ENCODE measurements at places on chromosomes 13 and 19. TPM values are rescaled to one million over a fixed set of nuclear protein-coding genes. Genes with fewer than 3 reads are reported as not detected.

The RNF17 gene
- total RNA-seq, result not detected

The PSG5 gene
- total RNA-seq, result not detected

DNA sequence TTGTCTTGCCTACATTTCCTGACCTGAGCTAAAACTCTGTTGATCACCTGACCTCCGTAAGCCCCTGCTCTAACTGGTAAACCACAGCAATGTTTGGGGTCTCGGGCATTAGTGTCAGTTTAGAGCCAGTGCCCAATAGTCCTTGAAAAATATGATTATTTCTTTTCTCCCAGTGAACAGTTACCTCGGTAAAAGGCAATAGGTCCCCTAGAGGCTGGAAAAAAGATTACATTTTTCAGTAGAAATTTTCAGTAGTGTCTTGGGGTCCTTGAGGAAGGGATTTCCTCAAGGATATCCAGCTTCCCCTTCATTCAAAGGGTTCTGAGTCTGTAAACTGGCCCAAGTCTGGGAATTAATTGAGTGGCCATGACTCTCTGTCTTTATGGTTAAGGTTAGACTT is 177.5 kb downstream of the SLC7A1 start:
- DNase-seq, result no peak

GRCh38 chr19:50357178-50358100 is 8.0 kb downstream of the NAPSA start:
- peak; percentile 46 for DNase-seq

DNA sequence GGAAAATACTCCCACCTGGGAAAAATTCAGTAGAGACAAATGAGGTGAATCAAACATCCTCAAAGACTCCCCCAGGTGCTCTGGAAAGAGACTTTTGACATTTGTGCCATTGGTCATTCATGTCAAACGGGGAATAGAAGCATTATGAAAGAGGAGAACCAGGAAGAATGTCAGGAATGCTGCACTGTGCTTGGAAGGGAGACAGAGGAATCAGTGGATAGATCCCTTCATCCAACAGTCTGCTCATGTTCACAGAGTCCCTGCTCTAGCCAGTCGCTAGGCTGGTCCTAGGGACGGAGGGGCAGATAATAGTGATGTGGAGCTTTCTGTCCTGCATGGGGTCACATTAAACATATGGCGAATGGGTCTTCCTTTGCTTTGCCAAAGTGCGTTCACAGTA is 384.4 kb downstream of the FGF9 start:
- DNase-seq, result no peak

The SMIM44 gene
- total RNA-seq, result not detected

- DNase-seq, result no peak
These were observed 28.8 kb downstream of the CERS1 start for GRCh38 chr19:18867199-18867598.

- no peak for DNase-seq
These were observed 189.5 kb downstream of the SLITRK1 start for GRCh38 chr13:83692800-83693199.

- DNase-seq, result no peak
These were observed 16.3 kb downstream of the LATS2 start for GRCh38 chr13:21045100-21045499.

The CEACAM1 gene
- 8.0 TPM for total RNA-seq

DNA sequence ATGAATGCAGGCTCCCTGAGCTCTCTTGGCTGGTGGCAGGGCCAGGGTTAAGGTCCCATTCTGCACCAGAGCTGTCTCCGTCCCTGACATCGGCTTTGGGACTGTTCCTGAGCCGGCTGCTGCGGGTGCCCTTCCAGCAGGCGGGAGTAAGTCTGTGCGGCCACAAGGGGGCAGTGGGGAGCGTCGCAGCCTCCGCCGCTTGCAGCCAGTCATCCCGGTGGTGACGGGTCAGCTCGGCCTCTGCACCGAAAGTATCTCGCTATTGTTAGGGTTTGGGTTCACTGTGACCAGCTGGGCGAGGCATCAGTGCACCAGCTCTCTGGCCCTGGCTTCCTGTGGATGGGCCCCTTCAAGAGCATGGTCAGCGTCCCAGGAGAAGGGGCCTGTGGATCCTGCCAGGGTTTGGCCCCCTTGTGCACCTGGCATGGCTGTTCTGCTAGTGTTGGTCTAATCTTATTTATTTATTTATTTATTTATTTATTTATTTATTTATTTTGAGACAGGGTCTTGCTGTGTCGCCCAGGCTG is 15.1 kb downstream of the NDUFB7 start:
- DNase-seq, result no peak

DNA sequence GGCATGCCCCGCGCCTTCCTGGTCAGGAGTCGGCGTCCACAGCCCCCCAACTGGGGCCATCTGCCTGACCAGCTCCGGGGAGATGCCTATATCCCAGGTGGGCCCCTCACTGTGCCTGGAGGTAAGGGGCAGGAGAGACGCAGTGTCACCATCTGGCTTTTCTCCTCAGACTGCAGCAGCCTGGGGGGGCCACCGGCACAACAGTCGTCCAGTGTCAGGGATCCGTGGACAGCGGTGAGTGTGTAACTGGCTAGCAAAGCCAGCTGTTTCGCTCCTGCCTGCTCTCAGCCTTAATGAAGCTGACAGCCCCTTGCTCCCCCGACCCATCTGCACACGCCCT is 227 bp downstream of the OVOL3 start:
- DNase-seq, result no peak

DNA sequence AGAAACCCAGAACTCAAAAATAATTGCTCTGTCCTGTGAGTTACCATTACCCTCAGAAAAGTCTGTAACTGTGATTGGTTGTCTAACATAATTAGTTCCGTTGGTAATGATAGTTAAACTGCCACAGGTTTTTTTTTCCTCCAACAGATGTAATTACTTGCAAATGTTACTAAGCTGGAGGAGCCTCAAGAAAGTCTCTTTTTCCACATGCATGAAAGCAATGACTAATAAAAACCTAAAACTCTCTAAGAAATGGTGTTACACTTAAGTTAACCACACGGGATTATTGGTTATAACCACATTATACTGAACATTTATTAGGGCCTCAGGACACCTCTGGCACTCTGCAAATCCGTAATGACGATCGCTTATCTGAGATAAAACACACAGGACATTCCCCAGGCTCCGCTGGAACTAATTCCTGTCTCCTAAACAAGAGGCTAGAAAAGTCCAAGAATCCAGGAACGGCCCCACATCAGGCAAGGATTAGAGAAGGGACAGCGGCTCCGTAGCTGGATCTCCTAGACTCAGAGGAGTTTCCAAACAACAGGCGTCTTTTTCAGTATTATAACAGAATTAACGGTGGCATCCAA is 753 bp downstream of the ZNF235 start:
- DNase-seq, result no peak

DNA sequence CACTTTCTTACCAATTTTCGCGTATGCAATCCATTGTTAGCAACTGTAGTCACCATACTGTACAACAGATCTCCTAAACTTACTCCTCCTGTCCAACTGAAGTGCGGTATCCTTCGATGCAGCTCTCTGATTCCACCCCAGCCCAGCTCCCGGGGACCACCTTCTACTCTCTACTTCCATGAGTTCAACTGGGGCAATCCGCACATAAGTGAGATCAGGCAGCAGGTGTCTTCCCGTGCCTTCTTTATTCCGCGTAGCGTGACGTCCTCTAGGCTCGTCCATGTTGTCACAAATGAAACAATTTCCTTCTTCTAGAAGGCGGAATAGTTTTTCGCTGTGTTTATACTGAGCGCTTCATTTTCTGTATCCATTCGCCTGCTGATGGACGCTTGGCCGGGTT is 8.4 kb downstream of the LILRB1 start:
- DNase-seq, result no peak

The PSG6 gene
- not detected for total RNA-seq

DNA sequence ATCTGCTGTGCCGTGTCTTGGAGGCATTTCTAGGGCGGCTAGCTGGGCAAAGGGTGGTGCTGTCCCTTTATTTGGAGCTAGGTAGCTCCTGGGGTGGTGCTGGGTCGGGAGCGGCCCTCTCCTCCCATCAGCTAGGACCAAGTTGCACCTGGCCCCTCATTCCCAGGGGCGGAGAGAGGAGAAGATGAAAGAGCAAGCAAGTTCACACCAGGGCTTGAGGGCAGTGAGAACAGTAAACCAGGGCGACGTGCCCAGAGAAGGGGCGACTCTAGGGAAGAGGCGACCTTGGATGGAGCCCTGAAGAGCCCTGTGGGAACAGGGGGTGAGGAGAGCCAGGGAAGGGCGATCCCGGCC is 17.0 kb upstream of the KCNN1 start:
- DNase-seq, result no peak

The IFNL1 gene
- not detected for total RNA-seq

Measured in GM12878 (cell line).